ENCODE measurements at places on chromosomes 16 and 17.

DNA sequence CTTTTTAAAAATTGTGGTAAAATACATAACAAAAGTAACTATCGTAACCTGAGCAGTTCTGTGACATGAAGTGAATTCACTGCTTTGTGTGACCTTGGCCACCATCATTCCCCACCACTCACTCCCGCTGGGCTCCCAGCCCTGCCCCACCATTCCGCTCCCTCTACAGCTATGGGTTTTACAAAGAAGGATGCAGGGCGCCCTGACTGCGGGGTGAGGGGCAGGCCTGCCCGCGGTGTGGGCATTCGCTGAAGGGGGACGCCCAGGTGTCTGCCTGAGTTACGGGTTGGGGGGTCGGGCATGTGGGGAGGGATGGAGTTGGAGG lies at the start of gene CEMP1:
Gene CEMP1, minus strand, starts transcription at position 38 of the 325 bp plus-strand sequence. CDS start 335 bp downstream, outside the sequence.
- no peak for DNase-seq

DNA sequence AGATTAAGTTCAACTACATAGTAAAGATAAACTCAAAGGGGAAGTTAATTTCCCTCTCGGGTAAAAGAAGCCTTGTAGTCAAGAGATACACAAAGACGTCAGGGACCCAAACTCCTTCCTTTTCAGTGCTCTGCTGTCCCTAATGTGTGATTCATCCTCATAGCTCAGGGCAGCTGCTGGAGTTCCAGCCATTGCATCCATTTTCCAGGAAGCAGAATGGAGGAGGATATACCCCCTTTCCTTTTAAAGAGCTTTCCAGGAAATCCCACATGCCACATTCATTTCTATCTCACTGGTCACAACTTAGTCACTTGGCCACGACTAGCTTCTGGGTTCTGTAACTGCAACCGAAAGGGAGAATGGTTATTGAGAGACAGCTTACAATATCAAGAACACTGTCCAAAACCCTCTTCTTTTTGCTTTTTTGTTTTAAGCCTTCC lies 95.3 kb downstream of the SOCS1 start:
- no peak for DNase-seq

GRCh38 chr17:41653892-41654677 lies 29.7 kb upstream of the KRT17 start:
- no peak for DNase-seq

DNA sequence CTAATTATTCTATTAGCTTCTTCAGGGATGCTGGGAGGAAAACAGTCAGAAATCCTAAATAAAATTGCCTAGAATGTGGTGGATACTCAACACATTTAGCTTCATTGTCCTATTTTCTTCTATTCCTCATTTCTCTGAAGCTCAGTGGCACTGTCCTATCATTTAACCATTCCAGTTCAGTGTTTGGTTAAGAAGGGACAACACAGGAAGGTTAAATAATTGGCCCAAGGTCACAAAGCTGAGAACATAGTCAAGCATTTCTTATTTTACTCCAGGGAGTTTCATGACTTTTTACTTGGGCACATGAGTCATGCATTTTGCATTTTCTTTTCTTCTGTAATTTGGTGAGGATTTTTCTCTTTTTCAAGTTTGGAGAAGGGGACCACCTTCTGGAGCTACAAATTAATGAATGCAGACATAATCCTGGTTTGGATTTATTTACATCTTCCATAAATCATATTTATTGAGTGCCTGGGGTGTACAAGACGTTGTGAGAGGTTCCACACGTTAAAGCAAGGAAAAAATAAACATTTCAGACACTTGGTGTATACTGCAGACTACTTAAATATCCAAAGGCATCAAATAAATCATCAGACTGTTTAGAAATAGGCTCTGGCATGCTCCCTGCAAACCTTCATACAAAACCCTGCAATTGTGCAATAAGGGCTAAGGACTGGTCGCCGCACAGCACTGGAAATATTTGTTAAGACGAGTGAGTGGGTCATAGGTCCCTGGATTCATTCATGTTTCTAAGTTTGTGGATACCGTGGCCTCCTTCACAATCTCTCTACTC lies 263.9 kb downstream of the MAF start:
- DNase-seq = no peak

DNA sequence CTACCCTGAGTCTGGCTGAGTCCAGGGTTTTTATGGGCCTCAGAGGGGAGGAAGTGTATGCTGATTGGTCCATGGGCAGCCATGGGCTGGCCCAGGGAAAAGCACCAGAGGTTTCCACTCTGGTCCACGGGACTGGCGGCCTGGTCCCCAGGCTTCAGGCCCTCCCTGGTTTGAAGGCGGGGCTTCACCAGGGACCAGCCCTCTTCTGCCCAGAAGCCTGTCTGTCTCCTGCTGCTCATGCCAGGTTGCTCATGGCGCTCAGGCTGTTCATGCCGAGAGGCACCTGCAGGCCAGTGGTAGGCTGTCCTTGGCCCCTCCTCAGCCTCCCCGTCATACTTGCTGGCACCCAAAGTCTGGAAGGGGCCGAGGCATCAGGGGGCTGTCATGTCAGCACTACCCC lies 45.0 kb upstream of the CLEC19A start:
- no peak for DNase-seq

GRCh38 chr17:37399265-37399803 lies 7.3 kb downstream of the ACACA start:
- DNase-seq = no peak

- no peak for DNase-seq
Observed at GRCh38 chr17:31308372-31309334, 5.2 kb downstream of the EVI2B start.

GRCh38 chr17:57957886-57958285 lies 2.7 kb upstream of the CUEDC1 start:
- DNase-seq = no peak

DNA sequence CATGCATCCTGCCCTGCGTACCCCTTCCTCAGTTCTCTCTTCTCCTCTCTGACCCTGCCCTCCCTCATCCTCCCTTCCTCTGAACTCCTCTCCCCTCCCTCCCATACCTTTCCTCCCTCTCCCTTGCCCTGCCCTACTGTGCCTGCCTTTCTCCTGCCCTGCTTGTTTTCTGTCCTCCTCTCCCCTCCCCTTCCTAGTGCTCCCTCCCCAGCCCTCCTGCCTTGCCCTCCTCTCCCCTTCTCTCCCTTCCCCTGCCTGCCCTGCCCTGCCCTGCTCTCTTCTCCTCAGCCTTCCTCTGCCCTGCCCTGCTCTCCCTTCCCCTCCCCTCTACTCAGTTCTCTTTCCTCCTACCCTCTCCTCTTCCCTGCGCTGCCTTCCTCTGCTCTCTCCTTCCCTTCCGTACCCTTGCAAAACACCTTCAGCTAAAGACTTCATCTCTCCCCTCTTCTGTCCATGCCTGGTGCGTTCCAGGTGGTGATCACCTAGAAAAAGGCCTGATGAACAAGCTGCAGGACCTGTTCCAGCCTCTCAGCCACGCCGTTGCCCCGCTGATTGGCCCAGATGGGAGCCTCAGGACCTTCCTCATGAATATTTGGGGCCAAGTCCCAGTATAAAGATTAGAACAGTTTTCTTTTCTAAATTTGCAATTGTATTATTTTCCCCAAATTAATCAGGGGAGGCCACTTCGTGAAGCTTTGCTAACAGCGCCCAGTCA lies 290.5 kb downstream of the CPPED1 start:
- DNase-seq = no peak

DNA sequence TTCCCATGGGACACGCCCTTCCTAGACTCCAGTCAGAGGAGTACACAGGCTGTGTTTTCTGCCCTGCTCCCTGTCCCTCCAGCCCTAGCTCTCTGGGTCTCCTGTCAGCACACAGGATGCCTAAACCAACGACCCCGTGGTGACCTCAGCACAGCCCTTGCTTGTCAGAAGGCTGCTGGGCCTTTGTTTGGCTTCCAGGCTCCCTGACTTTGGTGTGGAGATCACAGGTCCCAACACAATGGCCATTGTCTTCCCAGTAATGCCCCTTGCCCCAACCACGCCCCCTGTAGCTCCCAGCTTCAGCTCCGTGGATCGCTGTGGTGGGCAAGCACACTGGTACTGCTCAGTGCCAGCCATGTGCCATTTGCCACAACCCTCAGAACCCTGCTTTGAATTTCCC lies 15.0 kb downstream of the HNF1B start:
- no peak for DNase-seq

DNA sequence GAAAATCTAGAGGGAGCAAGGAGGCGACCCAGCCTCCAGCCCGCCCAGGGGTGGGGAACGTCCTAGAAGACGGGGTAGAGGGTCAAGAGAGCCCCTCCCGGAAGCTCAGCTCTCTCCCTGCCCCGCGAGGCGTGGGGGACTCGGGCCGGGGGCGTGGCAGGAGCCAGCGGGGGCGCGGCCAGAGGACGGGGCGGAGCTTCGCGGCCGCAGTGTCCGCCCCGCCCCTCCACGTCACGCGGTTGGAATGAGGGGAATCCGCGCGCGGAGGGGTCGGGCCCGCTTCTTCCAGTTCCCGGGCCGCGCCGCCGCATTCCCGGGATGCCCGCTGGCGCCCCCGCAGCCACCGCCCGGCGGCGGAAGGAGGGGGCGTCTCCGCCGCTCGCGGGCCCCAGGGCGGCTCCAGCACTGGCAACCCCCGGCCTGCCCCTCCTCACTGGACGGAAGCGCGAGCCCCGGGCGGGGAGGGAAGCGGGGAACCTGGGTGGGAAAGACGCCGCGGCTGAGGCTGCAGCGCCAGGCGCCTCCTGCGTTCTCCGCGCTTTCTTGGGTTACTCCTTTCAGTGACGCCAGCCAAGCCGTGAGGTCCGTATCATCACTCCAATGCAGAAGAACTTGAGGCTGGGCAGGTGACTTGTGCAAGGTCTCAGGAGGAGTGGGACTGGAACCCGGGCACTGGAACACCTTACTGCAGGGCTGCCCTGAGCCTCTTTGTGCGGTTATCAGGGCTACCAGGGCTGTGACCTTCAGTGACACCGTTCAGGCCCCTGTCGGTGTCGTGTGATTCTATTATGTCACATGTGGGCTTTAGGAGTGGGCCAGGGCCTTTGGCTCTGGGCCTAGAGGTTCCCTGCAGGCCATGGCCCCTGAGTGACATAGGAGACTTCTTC lies 4.3 kb downstream of the MYO1C start:
- DNase-seq = no peak

GRCh38 chr17:1413281-1413791 lies 13.3 kb upstream of the YWHAE start:
- no peak for DNase-seq

DNA sequence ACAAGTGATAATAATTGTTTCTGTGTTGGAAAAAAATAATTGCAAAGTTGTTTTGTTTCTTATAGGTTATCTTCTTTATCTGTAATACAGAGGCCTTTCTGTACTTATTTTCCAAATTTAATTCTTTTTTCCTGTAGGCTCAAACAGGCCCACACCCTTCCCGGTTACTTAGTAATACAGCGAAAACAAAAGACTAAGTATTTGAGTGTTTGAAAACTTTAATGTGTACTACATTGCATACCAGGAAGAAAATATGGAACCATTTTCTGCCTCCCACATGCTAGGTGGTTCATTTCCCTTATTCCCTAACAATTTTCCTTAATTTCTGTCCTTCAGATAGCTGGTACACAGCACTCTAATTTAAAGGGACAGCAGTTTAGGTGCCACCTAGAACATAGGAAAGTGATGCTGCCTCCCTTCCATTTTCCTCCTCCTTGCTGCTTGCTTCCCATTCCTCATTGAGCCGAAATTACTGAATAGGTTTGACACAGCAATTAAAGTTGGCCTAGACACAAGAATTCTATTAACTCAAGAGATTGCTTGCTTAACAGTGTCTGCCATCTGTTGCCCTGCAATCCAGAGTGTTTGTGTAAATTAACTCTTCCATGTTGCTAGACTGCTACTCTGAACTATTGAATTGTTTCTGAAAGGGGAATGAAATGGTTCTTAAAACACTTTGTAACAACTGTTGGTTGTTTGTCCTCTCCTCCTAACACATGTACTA lies 24.2 kb downstream of the CYB5B start:
- peak; percentile 54 for DNase-seq

DNA sequence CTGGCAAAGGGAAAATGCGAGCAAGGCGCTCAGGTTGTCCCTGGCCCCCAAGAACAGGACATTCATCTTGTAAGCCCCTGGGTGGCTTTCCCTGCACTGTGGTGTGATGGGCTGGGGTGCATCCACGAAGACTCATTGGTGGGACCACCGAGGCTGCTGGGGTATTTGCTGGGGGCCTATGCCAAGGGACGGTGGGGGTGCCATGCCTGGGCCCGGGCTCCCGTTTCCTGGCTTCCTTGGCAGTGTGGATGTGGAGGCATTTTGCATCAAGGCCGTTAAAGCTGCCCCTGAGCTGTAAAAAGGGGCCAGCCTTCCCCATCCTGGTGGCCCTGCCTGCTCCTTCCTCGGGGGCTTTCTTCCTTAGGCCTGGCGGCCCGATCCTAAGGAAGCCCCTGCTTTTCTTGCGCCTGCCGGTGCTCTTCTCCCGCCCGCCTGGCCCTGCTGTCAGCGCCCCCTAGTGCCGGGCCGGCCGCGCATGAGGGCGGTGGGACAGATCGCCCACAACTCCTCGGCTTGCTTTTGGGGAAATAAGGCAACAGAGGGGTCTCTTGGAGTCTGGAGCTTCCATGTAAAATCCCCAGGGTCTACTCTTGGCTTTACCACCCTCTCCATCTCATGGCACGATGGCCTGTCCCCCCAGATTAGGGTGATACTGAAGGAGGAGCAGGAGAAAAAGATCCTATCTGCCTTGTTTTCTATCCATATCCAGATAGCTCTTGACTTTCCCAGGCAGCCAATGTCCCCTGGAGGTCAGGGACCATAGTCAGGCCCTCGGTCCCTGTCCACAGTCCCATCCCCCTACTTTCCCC lies 9.8 kb upstream of the TBX2 start:
- peak; percentile 37 for DNase-seq

DNA sequence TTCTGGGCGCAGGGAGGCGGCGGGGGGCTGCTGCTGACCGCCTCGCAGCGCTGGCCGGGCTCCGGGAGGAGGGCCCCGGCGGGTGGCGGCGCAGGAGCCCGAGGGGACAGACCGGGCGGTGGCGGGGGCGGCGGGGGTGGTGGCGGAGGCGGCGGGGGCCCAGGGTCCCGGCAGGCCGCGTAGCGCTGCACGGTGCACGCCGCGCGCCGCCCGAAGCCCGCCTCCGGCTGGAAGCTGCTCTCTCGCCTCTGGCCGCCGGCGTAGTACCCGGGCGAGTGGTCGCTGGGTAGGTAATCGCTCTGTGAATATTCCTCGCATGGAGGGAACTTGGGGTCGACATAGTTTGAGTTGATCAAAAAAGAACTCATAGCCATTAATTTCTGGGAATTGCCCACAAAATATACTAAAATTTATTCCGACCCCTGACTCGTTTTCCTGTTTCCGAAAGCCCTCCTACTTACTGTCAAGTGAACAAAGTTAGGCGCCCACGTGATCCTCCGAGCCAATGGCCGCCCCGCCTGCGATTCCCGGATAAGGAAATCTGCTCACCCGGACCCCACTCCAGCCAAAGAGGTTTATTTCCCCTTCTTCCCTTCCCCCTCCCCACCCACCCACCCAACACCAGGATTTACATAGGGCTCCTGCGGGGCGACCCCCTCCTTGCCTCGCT lies at the start of gene HOXB4:
Gene HOXB4, minus strand, starts transcription at position 405 of the 670 bp plus-strand sequence. Its CDS starts 31 bp downstream, at position 374.
- peak; percentile 64 for DNase-seq

GRCh38 chr17:16086957-16087356 lies 87.3 kb downstream of the TTC19 start:
- DNase-seq = no peak

DNA sequence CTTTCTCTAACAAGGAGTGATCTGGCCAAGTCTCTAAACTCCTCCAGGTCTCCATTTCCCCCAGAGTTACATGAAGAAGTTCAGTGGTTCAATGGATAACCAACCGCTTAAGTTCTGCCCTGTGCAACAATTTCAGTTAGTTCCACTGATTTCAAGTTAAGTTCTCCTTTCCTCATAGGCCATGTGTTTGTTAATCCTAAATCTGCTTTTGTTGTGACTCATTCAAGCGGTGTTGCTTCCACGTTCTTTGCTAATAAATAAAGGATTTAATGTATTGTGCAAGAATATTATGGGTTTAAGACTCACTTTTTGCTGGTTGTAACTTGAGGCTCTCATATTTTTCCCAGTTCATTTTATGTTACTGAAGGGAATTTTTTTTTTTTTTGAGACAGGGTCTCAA lies 36.3 kb downstream of the GNA13 start:
- no peak for DNase-seq
